ENCODE measurements at places on chromosomes 7 and 10.

GRCh38 chr10:10320956-10321355, 696.7 kb upstream of the CELF2 start:
- no peak for DNase-seq

GRCh38 chr7:43902542-43903054, 3.8 kb downstream of the URGCP start:
- DNase-seq = no peak

- no peak for DNase-seq
Observed at GRCh38 chr10:34524369-34525091, 290.6 kb downstream of the PARD3 start.

GRCh38 chr10:71135236-71135635, 77.1 kb upstream of the UNC5B start:
- DNase-seq = no peak

DNA sequence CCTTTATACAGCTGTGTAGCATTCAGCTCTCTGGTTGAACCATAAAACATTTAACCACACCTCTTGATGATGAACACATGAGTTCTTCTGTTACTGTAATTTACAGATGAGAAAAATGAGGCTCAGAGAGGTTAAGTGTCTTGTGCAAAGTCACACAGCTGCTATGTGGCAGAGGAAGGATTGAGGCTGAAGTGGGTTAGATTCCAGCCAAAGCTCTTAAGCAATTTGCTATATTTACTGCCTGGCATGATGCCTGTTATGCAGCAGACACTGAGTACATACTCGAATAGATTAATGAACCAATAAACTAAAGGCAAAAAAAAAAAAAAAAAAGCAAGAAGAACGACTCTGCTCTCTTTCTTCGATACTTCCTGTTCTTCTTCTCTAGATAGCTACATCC, 35.7 kb downstream of the GFRA1 start:
- no peak for DNase-seq

GRCh38 chr7:2934984-2935740, 91.1 kb upstream of the GNA12 start:
- DNase-seq = no peak

- no peak for DNase-seq
Observed at GRCh38 chr7:67896721-67897120, 900.1 kb downstream of the TYW1 start.

- DNase-seq = no peak
Observed at GRCh38 chr10:130141878-130142277, 5.7 kb downstream of the GLRX3 start.

DNA sequence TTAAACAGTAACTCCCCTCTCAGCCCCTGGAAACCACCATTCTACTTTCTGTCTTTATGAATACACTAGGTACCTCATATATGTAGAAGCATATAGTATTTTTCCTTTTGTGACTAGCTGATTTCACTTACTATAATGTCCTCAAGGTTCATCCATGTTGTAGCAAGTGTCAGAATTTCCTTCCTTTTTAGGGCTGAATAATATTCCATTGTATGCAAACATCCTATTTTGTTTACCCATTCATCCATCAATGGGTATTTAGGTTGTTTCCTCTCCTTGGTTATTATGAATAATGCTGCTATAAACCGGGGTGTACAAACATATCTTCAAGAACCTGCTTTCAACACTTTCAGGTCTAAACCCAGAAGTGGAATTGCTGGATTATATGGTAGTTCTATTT, 125.3 kb downstream of the SGMS1 start:
- DNase-seq = no peak

GRCh38 chr7:68258609-68259008, 1262.0 kb downstream of the TYW1 start:
- DNase-seq = no peak

DNA sequence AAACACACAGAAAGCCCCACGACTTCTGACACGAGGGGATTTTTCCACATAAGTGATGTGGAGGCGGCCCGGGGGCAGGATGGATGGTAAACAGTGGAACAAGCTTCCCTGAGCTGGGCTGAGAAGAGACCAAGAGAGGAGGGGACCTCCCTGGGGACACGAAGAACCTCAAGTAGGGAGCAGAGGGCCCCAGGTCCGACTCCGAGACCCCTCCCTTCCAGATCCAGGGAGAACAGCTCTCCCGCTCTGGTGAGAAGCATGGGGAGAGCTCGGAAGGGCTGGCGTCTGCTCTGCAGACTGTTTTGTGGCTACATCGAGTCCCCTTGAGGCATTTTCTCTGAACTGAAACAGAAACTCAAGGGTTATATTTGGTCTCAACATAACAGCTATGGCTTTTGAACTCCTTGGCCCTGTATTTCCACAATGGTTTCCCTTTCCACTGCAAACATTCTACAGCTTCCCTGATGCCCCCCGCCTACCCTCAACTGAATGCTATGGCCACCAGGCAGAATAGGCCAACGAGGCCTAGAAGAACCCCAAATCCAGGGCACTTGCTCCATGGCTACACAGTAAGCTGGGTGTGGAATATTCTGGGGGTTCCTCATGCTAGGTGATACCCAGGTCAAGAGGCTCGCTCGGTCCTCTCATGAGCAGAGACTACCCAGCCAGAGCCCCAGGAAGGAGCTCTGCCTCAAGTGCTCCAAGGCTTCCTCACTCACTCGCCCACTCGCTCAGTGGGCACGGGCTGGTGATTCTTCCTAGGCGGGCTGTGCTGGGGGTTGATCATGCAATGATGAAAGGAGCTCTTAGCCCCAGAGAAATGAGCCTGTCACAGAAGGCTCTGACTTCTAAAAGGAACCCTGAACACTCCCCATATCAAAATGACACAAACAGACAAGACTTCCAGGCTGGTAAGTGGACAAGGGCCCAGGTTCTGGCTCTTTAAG, 47.5 kb downstream of the FAM53B start:
- no peak for DNase-seq

GRCh38 chr7:98733036-98733435, 116.0 kb downstream of the NPTX2 start:
- DNase-seq = peak; percentile 32

GRCh38 chr10:96470116-96470743, 43.5 kb downstream of the TLL2 start:
- peak; percentile 7 for DNase-seq

DNA sequence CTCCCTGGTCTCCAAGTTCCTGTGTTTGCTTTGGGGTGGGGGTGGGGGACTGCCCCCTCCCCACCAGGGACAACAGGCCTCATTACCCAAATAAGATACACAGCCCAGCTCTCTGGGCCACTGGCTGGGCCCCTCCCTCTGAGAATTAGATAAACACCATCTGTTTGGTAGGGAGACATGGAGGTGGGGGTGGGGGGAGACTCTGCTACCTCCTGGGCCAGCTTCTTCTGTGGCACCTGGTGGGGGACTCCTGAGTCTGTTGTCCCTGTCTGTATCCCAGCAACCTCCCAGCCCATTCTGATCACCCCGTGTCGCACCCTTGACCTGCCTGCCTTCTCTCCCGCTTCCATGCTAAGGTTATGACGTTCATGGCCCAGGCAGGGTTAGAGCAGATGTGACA, 5.8 kb downstream of the MLXIPL start:
- DNase-seq = no peak

GRCh38 chr10:113078282-113078907, 128.3 kb downstream of the TCF7L2 start:
- DNase-seq = no peak

DNA sequence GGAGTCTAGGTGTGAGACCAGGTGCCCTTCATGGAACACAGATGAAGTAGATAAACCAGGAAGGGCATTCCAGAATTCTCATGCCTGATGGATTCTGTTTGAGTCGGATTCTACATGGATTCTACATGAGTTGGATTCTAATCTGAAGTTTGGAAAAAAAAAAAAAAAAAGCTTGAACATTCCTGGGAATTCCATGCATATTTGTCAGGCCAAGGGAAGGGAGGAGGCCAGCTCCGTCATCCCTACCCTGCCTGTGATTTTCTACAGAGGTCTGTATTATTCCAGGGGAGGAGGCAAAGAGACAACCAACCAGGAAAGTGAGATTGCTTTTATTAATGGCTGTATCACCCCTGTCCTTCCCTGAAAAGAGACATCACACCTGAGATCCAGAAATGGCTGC, 27.8 kb upstream of the EBLN1 start:
- no peak for DNase-seq

DNA sequence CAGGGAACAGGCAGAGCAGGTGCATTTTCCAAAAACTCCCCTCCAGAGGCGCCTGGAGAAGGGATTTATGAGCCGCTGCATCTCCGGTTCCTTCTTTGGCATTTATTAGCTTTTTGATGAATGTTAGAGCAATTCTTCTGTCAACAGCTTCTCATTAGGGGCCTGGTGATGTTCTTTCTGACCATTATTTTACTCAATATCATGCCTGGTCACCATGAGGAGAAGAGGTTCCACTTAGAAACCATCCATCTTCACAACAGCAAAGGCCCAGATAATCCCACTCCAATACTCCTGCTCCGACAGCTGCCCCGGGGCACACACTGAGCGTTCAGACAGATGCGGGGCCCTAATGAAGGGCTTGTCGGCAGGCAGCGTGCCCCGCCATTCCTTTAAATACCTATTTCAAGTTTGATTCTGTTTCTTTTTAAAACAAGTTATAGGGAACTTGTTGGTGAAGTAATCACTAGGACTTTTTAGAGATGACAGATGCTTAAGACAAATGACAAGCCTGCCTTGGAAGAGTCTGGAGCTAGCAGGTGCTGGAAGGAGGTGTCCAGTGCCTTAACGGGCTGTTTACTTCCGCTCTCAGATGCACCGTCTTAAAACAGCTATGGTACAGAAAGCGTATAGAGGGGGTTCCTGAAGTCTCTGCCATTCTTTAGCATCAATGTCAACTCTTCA, 31.7 kb downstream of the ECHDC3 start:
- no peak for DNase-seq

DNA sequence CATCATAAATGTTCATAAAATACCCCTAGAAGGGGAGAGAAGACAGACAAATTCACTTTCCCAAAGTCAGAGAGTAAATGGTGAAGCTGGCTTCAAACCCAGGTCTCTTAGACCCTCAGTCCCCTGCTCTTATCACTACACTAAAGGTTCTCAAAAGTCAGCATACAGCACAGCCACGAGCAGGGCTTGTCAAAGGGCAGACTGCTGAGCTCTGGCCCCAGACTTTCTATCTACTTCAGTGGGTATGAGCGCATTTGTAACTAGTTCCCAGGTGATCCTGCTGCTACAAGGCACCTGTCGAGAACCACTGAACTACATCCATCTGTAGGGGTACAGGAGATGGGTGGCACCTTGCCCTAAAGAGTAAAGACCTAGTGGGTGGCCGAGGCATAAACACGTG, 91.5 kb downstream of the SORBS1 start:
- DNase-seq = no peak

DNA sequence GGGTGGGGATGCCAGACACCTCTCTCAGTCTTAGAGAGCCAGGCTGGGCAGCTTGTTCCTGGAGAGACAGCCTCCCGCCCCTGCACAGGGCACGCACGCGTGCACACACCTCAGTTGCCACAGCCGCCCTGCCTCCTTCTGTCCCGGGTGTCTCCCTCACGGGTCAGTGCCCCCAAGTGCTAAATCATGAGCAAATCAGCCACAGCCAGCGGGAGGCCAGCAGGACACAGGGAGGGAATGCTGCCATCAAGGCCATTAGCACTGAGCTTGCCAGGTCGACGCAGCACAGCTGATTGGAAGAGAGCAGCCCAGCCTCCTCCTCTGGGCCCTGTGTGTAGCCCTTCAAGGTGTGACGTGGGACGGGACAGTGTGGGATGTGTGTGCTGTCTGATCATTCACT, 130.4 kb downstream of the CDH23 start:
- DNase-seq = no peak

DNA sequence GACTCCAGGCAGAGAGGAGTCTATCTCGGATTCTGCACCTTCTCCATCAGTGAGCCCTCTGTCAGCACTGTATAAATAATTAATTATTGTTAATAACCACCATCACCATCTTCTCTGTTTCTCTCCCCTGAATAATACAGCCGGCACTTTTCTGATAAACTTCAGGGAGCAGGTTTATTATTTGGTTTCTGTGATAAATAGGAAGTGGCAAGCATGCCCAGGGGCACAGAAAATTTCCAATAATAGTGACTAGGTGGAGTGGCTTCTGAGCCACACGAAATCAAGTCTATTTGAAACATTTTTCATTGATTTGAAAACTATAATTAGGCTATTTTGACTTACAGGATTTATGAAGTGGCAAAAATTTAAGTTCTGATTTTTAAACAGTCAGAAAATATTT, 186.8 kb upstream of the TMEM229A start:
- no peak for DNase-seq

GRCh38 chr10:77763453-77764430, 126.1 kb upstream of the KCNMA1 start:
- DNase-seq = no peak

- no peak for DNase-seq
Observed at GRCh38 chr7:106047184-106047583, 64.9 kb downstream of the SYPL1 start.

GRCh38 chr10:104906112-104906511, 265.0 kb downstream of the SORCS3 start:
- no peak for DNase-seq

- DNase-seq = peak; percentile 46
Observed at GRCh38 chr10:2949948-2950354, 117.4 kb upstream of the PFKP start.

GRCh38 chr7:95590387-95591248, 5.7 kb downstream of the PDK4 start:
- no peak for DNase-seq

GRCh38 chr7:134375206-134375605, 58.5 kb upstream of the SLC35B4 start:
- DNase-seq = no peak

DNA sequence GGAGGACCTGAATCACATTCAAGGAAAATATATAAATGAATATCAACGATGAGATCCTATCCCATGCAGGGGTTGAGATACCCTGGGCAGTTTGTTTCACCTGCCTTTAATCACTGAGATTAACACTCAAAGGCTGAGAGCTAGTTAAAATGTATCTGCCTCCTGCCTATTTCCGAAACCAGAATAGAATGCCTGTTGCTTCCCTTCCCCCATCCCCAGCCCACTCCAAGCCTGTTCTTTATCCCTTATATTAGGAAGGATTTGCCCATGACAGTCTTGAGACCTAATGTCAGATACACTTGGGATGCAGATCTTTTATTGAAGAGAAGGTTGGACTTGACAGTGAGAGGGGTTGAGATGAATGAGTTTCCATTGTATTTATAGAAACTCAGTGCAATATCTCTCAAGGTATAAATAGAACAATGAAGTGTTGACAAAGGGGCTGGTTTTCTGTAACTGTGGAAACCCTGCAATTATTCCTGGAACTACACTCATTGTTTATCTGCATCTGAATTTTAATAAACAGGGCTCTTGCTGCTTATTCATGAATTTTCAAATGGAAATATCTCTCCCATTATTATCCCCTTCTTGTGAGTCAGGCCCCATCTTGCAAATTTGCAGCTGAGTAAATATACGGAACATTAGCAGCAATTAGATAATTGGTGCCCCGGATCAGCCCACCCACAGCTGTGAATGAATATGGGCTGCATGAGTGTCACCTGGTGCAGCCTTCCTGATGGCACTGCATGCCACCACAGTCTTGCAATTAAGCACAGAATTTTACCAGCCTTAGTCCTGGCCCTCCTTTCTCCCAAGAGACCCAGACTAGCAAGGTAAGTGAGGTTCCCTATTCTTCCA, 66.7 kb downstream of the SORCS3 start:
- no peak for DNase-seq
